GM18507 (cell line): ENCODE measurements at places on chromosomes 5 and 9.
A peak's percentile ranks its signal among the peaks of the same experiment; 100 is the strongest.

DNA sequence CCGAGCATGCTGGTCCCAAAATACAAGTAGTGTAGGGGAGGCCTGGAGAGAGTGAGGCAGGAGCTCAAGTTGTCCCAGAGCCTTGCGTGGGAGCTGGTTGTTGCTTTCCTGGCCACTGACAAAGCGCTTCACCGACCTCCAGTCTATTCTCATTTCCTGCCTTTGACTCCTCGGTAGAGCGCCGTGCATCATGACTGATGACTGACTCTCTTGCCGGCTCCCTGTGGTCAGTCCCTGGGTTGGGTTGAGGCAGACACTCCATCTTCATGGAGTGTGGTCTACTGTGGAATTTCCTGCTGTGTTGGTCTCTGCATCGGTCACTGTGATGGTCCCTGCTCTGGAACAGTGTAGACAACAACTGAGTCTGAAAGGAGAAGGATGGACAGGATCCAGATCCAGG lies 175.1 kb upstream of the S1PR3 start:
- DNase-seq, result no peak

- DNase-seq, result no peak
Observed at GRCh38 chr5:68345171-68345570, 129.6 kb downstream of the PIK3R1 start.

DNA sequence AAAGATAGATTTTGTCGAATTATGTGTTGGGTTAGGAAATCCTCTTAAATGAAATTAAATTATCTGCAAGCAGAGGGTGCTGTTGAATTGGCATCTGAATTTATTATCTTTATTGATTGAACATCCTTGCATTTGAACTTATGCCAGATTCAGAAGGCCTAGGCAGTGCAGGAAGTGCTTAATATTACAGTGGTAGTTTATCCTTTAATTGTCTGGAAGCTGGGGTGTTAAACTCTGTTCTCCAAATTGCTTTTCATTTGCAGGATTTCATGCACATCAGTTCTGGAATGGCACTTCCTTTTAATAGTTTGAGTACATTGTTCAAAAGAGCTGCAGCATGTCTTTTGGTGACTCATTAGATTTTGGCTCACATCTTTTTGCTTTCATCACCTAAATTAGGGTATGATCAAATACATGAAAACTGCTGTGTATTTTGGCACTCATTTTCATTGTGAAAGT lies 186.3 kb downstream of the KDM4C start:
- no peak for DNase-seq

DNA sequence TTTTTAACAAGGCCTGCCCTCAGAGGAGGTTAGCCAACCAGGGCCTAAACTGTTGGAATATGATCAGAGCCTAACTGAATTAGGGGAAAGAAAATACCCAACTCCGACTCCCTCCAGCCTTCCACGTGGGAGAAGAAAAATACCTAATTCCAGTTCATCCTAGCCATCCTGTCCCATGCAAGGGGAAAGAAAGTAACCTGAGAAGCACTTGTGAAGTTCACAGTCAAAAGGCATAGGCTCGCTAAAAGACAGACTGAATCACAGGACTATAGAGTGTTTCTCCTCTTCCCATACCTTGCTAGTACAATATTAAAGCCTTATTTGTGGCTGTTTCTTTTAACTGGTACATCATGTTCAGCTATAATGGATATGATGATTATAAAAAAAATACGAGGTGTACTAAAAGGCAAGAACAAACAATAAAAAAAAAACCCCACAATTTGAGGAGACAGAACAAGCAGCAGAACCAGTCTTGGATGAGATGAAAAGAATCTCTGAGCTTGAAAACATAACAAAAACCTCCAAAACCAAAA lies 18.0 kb upstream of the ATP10B start:
- no peak for DNase-seq

DNA sequence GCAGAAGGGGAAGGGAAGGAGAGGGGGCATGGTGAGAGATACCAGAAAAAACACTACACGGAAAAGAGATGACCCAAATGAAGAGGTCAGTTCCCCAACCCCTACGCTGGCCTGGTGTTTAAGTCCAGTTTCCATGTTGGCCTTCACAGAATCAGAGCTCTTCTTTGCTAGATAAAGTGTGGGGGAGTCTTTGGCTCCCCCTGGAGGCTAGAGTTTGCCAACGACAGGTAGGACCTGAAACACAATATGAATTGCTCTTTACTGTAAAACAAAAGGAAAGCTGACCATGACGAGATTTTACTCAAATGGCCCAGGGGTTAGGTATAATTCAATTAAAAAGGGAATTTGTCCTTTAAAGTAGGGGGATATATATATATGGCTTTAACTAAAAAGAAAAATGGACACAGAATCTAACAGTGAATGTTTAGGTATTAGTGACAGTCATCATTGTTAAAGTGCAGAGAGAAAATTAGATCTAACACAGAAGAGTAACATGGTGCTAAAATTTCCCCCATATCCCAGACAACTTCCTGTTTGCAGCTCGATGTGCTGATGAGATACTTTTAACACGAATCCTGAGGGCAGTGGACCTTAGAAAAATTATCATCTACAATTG lies 92.0 kb downstream of the SV2C start:
- DNase-seq, result peak; percentile 62

GRCh38 chr5:160167624-160168165 lies 48.4 kb upstream of the PWWP2A start:
- no peak for DNase-seq

DNA sequence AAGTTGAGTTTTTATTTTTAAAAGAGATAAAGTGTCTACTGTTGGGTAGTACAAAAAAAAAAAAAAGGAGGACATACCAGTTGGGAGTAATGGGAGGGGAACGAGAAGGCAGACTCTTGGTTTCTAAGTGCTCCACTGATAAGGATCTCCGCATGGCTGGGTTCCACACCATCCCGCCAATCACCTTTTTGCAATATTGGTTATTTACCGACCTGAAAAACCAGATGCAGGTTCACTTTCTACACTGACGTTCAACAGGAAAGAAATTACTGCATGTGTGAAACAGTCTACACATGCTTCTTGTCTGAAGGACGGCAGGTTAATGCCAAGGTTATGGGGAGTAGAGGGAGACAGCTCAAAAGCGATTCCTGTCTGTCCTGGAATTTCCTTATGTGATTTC lies 75.5 kb downstream of the PTPN3 start:
- no peak for DNase-seq

DNA sequence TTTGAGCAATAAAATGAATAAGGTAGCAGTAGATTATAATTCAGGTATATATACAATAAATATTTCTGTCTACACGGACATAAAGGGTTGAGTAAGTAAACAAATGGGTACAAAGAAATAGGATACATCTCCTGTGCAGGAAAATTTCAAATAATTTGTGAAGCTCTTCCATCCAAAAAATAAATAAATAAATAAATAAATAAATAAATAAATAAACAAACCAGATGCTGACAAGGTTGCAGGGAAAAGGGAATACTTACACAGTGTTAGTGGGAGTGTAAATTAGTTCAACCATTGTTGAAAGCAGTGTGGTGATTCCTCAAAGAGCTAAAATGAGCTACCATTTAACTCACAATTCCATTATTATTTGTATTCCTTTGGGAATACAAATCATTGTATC lies 227.3 kb upstream of the CDH18 start:
- no peak for DNase-seq

GRCh38 chr9:104104360-104104759 lies 10.3 kb downstream of the SMC2 start:
- DNase-seq, result no peak

- no peak for DNase-seq
Observed at GRCh38 chr9:119810645-119811429, 441.6 kb upstream of the BRINP1 start.

DNA sequence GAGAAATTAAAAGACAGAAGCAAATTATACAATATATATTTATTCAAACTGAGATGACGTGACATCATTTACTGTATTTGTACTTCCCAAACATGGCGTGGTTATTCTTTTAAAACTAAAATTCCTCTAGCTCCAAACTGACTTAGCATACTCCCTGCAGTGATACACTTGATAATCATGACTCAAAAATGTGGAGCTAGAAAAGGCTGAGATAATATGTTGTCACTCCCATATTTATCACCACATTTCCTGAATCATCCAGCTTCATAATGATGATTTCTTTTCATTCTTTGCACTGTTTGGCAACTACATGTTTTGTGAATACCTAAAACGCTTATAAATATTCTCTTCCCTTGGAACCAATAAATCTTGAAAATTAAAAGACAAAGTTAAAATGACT lies 341.0 kb downstream of the EBF1 start:
- DNase-seq, result no peak

DNA sequence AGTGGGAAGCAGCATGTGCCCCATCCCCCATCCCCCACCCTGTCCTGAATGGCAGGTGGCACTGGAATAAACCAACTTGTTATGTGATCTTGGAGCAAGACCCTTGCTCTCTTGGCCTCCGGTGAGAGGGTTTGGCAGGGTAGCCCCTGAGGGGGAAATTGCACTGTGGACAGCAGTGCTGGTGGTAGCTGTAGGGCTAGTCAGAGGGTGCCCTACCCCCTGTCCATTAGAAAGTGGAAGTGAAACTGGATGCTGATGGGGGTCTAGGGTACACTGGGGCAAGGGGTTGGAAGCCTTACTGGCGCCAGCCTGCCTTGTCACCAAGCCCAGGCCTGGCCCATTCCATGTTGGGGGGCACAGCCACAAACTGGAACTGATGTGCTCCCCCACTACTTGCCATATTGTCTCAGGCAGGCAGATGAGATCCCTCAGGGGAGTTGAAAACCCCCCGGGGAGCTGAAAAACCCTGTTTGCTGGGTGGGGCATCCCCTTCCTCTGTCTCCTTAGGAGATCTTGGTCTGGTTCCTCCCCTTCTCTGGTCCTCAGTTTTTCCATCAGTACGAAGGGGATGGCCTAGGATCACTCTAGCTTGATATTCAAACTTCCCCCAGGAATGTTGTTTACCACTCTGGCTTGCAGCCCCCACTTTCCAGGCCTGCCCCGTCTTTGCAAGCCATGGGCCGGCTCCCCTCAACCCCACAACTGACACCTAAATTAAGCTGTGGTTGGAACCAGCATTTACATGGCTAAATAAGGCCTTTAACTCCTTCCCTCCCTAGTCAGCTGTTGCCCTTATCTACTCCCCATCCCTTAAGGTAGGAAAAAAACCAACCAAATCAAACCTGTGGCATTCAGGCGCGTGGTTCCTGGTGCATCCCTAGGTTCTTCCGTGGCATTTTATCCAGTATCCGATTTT lies 14.4 kb upstream of the SYNPO start:
- no peak for DNase-seq

DNA sequence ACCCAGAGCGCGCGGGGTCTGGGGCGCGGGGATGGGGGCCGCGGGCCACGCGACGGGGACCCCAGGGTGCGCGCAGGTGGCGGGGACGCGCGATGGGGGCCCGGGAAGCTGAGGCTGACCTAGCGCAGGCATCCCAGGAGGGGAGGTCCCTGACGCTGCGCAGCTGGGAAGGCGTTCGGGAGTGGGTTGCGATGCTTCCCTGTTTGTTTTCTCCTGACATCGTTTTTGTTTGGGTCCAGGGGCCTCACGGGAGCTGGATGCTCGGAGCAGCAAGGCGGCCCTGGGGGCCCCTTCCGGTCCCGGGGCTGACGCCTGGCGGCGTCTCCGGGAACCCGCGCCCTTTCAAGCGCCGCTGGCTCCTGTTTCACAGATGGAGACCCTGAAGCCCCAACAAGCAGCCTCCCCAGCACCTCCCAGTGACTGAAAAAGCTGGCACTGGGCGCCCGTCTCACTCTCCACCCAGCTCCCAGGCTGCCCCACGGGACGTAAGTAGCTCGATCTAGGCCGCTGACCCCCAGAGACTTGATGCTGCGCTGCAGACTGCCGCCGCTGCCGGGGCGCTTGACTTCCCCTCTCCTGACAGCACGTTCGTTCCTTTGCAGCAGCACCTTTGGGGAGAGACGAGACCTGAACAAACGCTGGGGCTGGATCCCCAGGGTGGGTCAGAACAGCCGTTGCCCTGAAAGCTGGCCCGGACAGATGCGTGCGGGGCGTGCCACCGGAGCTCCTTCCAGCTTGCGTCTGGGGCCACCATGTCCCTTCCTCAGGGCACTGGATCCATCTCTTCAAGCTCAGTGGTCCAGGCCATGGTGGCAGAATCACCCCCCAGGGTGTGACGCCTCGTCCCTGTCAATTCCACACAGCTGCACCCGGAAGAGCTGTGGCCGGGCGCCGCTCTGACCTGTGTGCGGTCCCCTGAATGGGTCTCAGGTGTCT lies 593 bp downstream of the BRD3OS start:
- peak; percentile 20 for DNase-seq

GRCh38 chr9:71816916-71817451 lies 48.7 kb upstream of the CEMIP2 start:
- DNase-seq, result no peak

DNA sequence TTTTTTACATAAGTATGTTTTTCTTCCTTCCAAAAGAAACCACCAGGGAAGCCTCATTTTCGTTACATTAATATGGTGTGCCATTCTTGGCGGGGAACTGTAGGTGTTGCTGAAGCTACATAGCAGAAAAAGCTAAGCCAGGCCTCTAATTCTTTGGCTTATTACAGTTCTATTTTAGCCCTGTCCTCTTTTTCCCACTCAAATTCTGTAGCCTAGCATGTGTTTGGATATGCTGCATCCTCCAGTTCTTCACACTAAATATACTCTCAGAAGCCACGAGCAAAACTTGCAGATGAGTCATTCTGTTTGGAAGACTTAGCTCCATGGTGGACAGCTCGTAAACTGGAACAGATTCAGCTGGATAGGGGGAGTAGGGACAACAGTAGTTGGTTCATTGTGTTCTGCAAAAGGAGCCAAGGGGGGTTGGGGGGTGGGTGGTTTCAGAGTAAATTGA lies 369.4 kb downstream of the TMEM161B start:
- no peak for DNase-seq

GRCh38 chr9:2093920-2094597 lies 78.9 kb downstream of the SMARCA2 start:
- DNase-seq, result no peak

GRCh38 chr5:135181653-135182052 lies 147.6 kb upstream of the PITX1 start:
- no peak for DNase-seq

DNA sequence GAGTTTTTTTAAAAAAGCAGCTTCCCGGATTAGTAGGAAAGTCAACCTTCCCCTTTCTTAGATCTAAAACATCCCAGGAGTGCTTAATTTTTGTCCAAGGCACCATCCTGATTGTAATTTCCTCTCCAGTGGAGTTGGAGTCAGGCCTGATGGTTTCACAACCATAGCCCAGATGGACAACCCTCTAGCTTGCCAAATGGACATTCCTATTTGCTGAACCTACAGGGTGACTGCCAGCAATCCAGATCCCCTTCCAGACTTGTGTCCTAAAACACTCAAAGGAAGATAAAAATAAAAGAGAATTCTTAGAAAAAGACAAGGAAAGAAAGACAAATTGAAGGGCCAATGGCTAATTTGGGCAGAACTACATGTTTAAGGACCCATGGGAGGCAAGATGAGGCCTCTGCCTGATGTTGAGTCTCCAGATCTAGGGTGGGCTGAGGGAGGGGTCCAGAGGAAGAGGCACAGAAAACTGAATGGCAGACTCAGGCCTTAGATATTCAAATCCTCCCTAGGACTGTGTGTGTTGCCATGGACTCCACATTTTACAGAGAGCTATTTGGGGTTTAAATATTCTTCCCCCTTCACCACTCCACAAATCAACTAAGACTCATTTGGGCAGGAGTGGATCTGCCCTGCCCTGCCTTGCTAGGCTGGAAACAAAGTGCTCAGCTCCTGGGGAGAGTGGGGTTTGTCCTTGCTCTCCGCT lies 38.5 kb upstream of the SLC44A1 start:
- no peak for DNase-seq
